Fibroblast of lung (primary cell): ENCODE measurements at places on chromosomes 13 and 19.

GRCh38 chr13:91311491-91311890 lies 36.0 kb upstream of the MIR17HG start:
- no peak for DNase-seq

GRCh38 chr13:50599046-50599445 lies 244.4 kb downstream of the DLEU7 start:
- DNase-seq, result no peak

- peak; percentile 13 for DNase-seq
Measured at GRCh38 chr13:27960362-27961226, 8.5 kb downstream of the CDX2 start.

DNA sequence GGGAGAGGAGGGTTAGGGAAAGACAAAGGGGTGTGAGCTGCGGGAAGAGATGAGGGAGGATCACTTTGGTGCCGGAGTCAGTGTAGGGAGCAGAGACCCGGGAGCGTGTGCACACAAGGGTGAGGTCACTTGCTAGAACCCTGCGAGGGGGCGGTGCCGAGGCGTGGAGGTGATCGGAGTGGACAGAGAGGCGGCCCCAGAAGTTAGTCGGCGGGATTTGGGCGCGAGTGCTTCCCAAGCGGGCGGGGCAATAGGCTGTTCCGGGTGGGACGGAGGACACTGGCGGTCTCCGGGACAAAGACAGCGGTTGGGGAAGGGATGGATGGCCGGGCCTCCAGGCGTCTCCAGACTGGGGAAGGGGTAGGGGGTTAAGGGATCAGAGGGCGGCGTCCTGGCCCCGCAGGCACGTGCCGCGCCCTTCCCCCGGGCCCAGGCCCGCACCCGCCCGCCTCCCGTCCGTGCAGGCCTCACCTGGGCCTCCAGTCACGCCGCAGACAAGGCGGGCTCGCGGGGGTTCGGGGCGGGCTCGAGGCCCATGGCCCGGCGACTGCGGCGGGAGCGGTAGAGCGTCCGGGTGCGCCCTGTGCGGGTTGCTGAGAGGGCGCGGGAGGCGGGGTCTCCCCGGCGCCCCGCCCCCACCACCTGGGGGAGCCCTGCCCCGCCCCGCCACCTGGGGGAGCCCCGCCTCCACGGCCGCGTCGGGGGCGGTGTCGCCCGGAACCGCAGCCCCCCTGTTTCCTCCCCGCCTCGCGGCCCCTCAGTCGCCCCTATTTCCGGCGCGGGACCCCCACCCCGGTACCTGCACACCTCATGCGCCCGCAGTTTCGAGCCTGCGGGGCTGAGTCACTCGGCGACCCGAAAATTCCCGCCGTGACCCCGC lies at the start of gene LPAR2:
Gene LPAR2, minus strand, starts transcription at position 600 of the 880 bp plus-strand sequence. CDS start 945 bp downstream, outside the sequence.
- peak; percentile 10 for DNase-seq

GRCh38 chr19:48752496-48753365 lies at the start of gene FUT1:
Gene FUT1, minus strand, starts transcription at chr19:48752641. Its CDS starts 1,360 bp downstream, at chr19:48751281.
- DNase-seq, result peak; percentile 40

- DNase-seq, result no peak
Measured at GRCh38 chr19:43749898-43750297, 4.9 kb downstream of the SMG9 start.

DNA sequence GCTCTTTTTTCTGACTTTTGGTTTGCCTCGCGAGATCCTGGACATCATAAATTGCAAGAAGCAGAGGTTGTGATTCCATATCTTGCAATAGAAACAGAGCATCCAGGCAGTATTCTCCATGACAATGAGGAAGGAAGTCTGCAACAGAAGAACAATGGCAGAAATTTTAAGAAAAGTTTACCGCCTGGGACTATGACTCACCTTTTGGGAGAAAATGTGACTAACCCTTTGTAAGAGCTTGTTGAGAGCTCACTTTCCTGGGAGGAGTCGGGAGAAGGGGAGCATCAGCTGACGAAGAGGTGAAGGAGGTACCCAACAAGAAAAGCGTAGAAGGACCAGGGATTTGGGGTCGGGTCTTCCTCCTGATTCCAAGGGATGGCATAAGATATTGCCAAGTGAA lies 34.3 kb upstream of the TNFSF11 start:
- no peak for DNase-seq

- DNase-seq, result peak; percentile 91
Measured at GRCh38 chr19:45885556-45886426, at the start of gene IRF2BP1. Gene IRF2BP1, minus strand, starts transcription at chr19:45886141. Its CDS starts 367 bp downstream, at chr19:45885774.

DNA sequence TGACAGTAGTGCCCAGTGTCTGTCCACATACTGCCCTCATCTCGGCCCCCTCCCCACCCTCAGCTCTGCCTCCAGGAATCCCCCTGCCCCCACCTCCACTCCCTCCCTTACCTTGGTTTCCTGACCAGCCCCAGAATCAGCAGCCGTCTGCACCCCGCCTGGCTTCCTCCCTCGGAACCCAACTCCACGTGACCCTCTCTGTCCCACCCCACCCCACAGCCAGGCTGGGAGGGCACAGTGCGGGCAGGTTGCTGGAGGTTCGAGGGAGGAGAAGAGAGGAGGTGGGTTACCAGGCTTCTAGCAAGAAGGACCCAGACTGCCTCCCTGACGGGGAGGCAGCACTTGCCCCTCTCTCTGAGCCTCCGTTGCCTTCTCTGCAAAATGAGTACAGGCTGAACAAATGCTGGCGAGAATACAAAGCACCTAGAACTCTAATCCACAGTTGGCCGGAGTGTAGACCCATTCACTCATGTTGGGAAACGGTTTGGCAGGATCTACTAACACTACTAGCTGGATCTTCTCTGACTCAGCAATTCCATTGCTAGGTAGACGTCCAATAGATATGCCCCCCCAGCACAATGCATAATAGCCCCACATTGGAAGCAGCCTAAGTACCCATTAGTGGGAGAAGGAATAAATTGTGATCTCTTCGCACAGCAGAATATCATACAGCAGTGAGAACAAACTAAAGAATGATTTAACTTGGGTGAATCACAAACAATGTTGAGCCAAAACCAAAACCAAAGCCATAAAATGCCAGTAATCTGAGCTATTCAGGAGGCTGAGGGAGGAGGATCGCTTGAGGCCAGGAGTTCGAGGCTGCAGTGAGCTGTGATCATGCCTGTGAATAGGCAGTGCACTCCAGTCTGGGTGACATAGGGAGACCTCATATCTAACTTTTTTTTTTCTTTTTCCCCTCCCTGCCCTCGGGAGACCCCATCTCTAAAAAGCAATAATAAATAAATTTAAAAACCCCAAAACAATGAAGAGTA lies at the start of gene RASAL3:
Gene RASAL3, minus strand, starts transcription at position 151 of the 992 bp plus-strand sequence. CDS start 186 bp downstream, outside the sequence.
- DNase-seq, result no peak

GRCh38 chr13:74747186-74747955 lies 613.2 kb upstream of the KLF12 start:
- no peak for DNase-seq

DNA sequence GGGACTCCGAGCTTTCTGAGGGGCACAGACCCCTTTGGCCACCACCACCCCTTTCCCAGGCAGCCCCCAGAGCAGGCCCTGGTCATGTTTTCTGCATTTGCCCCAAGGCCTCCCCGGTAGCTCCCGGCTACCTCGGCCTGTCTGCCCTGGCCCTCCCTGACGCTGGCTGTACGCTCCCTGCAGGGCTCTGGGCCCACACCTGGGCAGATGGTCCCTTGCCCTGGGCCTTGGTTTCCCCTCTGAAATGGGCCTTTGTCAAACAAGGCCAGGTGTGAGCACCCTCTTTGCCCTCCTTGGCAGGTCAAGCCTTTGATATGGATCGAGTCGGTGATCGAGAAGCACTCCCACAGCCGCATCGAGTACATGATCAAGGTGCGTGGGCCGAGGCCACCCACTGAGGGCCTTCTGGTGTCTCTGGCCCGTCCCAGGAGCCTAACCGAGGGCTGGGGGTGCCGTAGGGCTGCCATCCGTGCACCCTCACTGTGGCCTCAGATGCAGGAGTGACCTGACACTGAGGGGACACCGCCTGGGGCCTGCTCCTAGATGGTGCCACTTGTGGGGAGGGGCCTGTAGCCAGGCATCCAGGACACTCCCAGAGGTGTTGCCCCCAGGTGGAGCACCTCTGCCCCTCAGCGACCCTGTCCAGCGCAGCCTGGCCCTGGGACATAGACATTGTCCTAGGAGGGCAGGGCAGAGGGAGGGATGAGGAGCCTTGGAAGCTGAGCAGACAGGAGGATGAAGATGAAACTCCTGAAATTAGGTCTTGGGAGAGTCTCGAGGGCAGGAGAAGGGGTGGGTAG lies 30.3 kb downstream of the AP1M1 start:
- no peak for DNase-seq

- DNase-seq, result no peak
Measured at GRCh38 chr19:37973666-37974065, 66.7 kb downstream of the SIPA1L3 start.

GRCh38 chr19:2984215-2984528 lies 6.8 kb downstream of the TLE6 start:
- no peak for DNase-seq

DNA sequence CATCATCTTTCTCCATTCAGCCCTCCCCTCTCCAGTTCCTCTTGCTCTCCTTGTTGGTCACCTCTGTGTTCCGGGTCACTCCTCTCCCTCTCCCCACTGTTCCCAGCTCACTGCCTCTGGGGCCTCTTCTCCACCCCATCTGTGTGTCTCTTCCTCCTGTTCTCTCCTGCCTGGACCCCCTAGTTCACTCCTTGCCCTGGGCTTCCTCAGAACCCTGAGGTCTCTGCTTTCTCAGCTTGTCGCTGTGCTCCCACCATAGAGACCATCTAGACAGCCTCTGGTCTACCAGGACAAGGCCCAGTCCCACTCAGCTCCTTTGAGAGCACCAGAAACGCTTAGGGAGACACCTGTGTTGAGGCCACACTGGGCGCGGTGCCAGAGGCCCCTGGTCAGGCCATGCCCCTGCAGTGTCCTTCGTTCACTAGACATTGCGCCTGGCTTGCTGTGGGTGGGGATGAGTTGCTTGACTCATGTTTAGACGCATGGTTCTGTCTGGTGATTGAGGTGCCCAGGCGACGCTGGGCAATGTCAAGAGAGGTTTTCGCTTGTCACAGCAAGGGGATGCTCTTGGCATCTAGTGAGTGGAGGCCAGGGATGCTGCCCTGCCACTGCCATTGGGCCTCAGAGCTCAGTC lies 4.8 kb downstream of the LENG9 start:
- DNase-seq, result no peak

DNA sequence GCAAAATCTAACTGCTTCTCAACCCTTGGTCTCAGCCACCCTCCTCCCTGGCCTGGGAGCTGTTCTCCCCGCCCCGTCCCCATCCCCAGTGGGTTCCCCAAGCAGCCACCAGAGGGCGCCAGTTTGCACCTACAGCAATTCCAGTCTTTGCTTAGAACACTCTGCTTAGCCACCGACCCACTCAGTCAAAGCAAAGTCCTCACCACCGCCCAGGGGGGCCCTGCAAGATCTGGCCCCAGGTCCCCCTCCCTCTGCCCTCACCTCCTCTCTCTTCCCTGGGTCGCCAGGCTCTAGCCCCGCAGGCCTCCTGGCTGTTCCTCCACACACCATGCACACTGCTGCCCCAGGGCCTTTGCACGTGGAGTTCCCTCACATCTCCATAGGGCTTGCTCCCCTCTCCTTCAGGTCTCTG lies 12.4 kb downstream of the TMEM143 start:
- DNase-seq, result peak; percentile 49

DNA sequence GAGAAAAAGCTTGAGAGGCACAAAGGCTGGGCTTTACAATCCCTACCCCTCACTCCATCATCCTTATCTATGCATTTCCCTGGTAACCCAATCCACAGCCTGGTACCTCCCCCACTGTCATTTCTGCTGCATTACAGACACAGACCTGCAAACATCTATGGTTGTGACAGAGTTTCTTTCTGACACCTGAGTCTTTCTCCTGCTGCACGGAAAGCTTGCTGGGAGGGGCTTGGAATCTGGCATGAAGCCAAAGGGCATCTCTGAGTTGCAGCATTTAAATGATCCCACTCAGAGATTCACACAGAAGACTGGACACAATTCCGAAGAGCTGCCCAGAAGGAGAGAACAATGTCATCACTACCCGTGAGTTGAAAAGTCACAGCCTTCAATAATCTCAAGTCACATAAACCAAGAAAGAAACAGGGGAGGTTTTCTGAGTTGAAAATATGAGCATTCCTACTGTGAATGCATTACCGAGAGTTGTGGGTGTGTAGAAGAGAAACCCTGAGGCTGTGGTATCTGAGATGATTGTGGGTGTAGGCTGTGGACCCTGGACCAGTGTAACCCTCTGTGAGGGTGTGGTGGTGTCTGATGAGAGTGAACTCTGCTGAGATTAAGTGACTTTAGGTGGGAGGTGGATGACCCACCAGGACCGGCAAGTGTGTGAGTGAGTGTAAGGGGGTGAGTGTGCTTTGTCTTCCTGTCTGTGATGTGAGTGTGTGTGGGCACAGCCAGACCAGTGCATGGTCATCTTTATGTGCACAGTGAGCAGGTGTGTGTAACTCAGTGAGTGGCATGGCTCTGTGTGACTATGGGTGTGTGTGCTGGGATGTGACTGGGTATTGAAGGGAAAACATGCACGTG lies at the start of gene LGALS14:
Gene LGALS14, plus strand, starts transcription at position 301 of the 864 bp plus-strand sequence. Its CDS starts 48 bp downstream, at position 349.
- no peak for DNase-seq
